ELR (cell line): ENCODE measurements at places on chromosomes 6 and 20.

DNA sequence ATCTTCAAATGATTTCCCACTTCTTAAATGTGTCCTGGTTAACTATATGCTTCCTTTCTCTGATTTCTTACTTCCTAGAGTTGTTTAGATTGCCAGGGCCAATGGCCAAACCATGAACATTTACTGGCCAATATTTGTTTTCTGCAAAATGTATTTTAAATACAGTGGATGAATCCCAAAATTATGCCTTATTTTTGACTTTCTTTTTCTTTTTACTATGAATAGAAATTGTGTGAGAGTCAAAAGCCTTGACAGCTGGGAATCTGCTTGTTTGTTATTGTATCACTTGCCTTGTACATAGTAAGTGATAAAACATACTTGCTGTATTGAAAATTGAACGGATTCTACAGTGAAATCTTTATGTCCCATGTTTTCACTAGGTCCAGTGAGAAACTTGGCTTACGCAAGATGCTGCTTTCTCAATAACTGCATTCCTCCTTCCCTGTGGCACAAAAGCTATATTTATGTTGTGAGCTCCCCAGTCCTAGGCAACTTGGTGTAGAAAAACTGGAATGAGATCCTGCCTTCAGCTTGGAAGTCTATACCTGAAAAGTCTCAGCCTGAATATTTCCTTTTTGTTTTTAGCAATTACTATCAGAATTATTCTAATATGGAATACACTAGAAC lies 295.2 kb downstream of the EPHA7 start:
- no peak for DNase-seq

- DNase-seq, result no peak
Observed at GRCh38 chr6:3310703-3311102, 52.0 kb downstream of the PSMG4 start.

- DNase-seq, result no peak
Observed at GRCh38 chr6:139644821-139645220, 270.4 kb upstream of the CITED2 start.

GRCh38 chr6:110874880-110875547 lies 429 bp downstream of the AMD1 start:
- peak; percentile 45 for DNase-seq

DNA sequence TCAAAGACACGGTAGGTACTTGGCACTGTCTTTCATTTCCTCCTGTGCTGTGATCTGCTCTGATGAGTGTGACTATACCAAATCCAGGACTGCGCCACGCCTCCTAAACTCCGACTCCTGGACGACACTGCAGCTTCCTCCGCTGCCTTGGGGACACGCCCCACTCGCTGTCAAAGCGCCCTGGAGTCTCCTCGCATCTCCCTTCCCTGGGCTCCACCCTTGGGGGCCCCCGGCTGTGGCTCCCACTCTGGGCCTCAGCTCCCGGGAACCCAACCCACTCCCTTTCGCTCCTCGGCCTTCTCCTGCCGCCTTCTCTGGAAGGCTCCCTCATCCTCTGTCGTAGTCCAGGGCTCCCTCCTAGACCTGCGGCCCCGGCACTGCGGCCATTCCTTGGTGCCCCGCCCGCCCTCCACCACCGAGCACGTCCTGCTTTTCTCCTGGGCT lies 61.2 kb downstream of the RSPH3 start:
- DNase-seq, result peak; percentile 82
